ENCODE measurements at places on chromosomes 16 and 17.

DNA sequence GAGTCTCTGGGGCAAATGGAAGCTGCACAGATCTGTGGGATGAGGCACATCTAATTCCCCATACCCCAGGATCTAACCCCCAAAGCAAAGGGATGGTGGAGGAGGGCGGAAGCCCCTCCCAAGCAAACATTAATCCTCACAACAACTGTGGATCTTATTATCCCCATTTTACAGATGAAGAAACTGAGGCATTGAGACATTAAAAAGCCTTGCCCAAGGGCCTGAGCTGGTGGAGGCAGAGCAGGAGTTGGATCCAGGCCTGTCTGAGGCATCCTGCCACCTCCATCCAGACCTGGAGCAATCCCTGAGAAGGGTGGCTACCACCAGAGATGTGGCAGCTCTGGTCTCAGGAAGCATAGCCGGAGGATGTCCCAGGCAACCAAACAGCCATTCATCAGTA lies 17.7 kb upstream of the CBFB start:
- no peak for DNase-seq

GRCh38 chr16:1278477-1278876 lies 22.6 kb downstream of the TPSD1 start:
- DNase-seq, result no peak

DNA sequence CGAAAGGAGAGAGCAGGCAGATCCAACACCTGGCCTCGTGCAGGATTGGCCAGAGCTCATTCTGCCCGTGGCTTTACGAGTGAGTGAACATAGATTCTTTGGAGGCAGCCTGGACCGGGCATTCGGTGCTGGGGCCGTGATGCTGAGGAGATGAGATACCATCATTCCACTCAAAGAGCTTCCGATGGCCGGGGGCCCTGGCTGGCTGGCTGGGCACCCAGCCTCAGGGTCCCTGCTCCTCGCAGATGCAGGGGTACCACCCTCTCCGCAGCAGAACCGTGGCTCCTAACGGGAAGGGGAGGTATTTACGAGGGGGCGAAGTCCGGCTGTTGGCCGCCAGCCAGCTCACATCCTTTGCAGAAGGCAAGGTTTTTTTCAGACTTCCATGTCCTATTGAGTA lies 66.1 kb upstream of the FOXF1 start:
- DNase-seq, result no peak

- no peak for DNase-seq
Measured at GRCh38 chr16:55706739-55707384, 51.1 kb downstream of the SLC6A2 start.

GRCh38 chr17:28698253-28698941 lies 13.3 kb downstream of the PROCA1 start:
- no peak for DNase-seq

DNA sequence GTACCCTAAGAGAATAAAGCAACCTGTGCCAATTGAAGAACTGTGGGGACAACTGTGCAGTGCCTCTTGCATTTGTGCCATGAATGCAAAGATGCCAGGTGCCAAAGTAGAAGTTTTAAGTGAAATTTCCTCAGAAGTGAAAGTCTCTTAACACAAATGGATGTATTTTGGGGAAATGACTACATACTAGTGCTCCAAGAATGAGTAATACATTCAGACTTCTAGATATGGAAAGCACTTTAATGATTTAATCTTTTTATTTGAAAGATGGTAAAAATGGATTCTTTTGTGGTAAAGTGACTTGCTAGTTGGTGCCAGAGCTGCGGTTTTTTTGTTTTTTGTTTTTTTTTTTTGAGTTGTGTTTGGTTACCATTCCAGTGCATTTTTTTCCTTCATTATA lies 15.0 kb downstream of the UTP18 start:
- DNase-seq, result no peak

- no peak for DNase-seq
Measured at GRCh38 chr17:58755577-58756245, at the start of gene PPM1E. PPM1E (plus strand) TSS chr17:58755854.

DNA sequence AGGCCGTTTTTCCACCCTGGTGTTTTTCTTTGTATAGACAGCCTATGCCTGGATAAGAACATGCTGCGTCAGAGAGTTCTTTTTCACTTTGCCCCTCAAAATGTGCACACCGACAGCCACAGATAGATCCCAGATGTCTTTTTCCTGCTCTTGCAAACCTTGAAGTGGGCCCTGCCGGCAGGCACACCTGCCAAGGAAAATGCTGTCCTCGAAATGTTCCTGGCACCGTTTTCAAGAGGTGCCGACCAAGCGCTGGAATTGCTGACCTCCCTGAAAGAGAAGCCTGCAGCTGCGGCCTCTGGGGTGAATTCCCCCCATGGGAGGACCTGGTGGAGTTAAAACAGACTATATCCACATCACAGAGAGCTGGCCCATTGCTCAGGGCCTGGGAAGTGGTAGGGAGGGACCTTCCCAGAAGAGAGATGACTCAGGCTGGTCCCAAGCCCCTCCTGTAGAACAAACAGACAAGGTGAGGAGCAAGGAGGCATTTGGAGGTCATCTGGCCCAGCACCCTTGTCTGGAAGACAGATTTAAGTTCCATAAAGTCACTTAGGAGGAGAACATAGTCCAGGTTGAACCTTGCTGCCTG lies 668.1 kb downstream of the MAF start:
- DNase-seq, result no peak

Data from hematopoietic multipotent progenitor cell treated with erythropoietin and hydrocortisone succinate and interleukin-3 and kit ligand, for 15 days (in vitro differentiated cells).